H4 (cell line): ENCODE measurements at places on chromosomes 6 and 20. TPM values are rescaled to one million over a fixed set of nuclear protein-coding genes. Genes with fewer than 3 reads are reported as not detected.

SUN5 gene
- not detected in 2 replicates for total RNA-seq

STX11 gene
- total RNA-seq, result not detected in 2 replicates

TRIM15 gene
- 0.04 TPM in 1 of 2 replicates, not detected in the other for total RNA-seq

FNDC11 gene
- not detected in 2 replicates for total RNA-seq

- DNase-seq, result no peak
These were observed 22.9 kb downstream of the DNAJC5 start for GRCh38 chr20:63917811-63918210.

GRCh38 chr6:154301086-154301625, 55.4 kb downstream of the IPCEF1 start:
- DNase-seq, result no peak

- DNase-seq, result no peak
These were observed 916 bp upstream of the SUN5 start for GRCh38 chr20:33005132-33005566.

GRCh38 chr20:3813848-3814581, 6.3 kb upstream of the AP5S1 start:
- no peak for DNase-seq

- no peak for DNase-seq
These were observed 62.8 kb upstream of the CD93 start for GRCh38 chr20:23148731-23149570.

DNA sequence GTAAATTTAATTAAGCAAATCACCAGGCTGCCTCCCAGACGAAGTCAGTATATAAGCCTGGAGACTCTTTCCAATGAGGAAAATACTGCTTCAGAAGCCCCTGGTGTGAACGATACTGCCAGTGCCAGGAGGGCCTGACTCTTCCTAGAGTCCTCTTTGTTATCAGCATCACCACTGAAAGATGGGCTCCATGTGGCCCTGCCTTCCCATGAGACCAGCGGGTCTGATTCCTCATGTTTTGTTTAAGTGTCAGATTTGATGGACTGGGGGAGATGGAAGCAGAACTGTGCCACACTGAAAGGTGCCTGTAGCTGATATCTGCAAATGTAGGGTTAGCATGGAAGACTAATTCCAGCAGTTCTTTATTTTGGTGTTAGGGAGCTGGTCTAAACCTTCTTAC, 7.9 kb downstream of the NQO2 start:
- DNase-seq, result no peak
